ENCODE measurements at places on chromosomes 1 and 21.
A peak's percentile ranks its signal among the peaks of the same experiment; 100 is the strongest.

DNA sequence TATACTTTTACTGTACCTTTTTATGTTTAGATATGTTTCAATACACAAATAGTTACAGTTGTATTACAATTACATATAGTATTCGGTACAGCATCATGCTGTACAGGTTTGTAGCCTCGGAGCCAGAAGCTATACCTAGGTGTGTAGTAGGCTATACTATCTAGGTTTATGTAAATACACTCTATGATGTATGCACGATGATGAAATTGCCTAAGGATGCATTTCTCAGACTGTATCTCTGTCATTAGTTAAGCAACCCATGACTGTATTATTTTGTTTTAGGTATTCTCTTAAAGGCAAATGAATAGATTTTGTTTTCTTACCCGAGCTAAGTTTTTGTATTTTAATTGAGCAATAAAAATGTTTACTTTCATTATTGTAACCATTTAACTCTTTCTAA lies 56.4 kb downstream of the SPATA17 start:
- no peak for DNase-seq

- DNase-seq = peak; percentile 53
These were observed 83.9 kb upstream of the EDEM3 start for GRCh38 chr1:184838504-184838951.

- no peak for DNase-seq
These were observed 28.4 kb upstream of the TIAM1 start for GRCh38 chr21:31372471-31372765.

DNA sequence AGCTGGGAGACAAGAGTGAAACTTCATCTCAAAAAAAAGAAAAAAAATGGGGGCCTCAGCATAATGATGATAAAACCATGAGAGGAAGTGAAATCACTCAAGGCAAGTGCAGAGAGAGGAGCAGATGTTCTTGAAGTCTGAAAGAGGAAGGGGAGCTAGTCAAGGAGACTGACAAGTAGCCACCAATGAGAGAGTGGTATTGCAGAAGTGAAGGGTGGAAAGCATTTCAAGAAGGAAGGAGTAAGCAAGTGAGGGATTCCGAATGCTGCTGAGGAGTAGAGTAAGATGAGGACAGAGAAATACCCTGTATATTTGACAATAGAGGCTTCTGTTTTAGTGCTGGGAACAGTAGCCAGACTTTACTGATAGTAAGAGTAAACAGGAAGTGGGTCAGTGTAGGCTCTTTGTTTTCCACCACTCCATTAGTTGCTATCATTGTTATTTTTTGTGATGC lies 2.9 kb downstream of the TATDN3 start:
- DNase-seq = no peak

DNA sequence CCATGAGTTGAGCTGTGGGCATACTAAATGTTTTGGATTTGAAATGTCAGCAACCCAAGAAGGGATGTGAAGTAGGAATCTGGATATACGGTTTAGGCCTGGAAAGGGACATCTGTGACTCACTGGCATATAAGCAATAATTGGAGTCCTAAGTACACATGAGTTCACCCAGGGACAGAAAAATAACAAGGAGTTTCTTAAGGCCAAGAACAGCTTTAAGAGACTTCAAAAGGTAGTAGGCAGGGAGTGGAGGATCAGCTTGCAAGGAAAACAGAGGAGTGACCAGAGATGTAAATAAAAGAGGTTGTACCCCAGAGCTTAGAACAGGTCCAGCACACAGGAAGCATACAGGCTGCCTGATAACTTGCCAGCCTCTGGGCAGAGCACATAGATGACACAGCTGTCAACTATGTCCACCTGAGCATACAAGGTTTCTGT lies 28.1 kb downstream of the TMEM50B start:
- no peak for DNase-seq

DNA sequence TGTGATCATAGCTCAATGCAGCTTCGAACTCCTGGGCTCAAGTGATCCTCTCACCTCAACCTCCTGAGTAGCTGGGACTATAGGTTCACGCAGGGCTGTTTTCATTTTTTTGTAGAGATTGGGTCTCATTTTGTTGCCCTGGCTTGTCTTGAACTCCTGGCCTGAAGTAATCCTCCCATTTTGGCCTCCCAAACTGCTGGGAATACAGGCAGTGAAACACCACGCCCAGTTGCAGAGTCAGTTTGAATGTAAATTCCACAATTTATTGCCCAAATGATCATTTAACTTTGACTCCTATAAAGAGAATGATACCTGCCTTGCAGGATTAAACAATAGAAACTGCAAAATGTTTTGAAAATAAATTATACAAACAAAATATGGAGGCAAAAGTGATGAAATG lies 10.7 kb downstream of the GOLPH3L start:
- no peak for DNase-seq
